ENCODE measurements at places on chromosomes 11 and 22.

GRCh38 chr11:4826425-4826824 lies 5.3 kb downstream of the OR51F2 start:
- DNase-seq, result peak; percentile 26

DNA sequence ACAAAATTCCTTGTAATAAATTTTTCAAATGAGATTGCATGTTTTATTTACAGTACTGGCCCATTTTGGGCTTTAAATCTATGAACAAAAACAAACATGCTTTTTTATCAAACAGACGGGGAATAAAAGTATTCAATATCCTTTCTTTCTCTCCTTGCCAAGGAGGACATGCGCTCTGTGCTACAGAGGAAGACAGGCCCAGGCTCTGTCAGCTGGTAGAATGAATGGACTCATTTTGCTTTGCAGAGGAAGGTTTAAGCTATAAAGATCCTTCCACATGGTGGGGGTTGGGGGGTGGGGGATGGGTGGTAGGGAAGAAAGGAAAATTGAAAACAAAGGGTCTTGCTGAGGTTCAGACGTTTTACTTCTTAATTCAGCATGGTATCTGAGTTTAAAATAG lies 575.6 kb downstream of the INSC start:
- no peak for DNase-seq

GRCh38 chr11:29305456-29306232 lies 711.2 kb downstream of the KCNA4 start:
- no peak for DNase-seq

GRCh38 chr11:9808943-9809342 lies 145.1 kb downstream of the SWAP70 start:
- no peak for DNase-seq

DNA sequence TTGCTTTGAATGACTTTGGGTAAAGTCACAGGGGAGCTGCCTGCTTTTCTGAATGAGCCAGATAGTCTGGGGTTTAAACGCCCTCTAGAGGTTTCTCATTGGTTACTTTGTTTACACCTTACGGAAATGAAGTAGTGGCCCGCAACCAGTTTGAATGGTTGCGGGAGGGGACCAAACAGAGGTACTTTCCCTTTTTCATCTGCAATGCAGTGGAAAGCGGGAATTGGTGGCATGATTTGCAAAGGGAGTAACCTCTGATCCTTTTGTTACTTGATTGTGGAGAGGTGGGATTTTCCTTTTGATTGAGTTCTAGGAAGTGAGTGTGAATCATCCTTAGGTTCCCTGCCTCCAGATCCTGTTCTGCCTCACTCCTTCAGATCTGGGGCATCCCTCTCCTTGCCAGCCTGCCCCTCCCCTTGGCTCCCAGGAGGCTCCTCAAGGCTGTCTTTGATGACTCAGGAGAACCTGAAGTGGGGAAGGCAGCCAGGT lies 15.9 kb upstream of the GLYATL1 start:
- DNase-seq, result peak; percentile 39

DNA sequence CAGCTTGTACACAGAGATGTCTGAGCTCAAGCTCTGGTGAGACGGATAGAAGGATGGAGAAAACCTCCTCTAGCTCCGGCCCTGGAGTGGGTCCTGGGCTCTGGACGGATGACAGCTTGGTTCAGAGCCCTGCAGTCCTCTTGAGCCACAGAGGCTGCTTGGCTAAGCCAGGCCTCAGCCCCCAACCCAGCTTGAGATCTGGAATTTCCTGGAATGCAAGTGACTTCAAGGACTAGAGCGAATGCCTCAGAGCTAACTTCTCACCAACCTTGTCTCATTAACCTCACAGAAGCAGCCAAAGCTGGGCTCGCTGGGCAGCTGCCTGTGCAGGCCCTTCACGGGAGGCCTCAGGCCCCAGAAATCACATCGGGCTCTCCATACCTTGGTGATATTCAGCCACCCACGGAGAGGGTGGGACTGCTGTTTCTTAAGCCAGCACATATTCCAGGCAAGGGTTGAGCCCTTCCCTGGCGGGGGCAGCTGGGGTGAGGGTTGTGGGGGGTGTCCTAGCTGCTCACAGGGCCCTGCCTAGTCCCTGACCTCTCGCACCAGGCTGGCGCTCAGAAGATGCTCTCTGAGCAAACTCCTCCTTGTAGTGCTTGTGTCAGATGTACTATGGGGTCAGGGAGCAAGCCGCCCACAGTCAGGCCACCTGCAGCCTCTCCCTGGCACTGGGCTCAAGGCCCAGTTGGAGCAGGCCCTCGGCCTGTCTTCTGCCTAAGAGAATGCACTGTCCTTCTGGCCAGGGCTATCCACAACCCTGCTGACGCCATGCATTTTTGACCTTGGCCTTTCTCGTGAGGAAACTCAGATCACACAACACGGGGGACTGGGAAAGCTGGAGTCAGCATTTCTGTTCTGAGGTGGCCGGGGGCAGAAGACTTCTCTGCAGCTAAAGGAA lies 73.6 kb upstream of the TTLL12 start:
- DNase-seq, result no peak

DNA sequence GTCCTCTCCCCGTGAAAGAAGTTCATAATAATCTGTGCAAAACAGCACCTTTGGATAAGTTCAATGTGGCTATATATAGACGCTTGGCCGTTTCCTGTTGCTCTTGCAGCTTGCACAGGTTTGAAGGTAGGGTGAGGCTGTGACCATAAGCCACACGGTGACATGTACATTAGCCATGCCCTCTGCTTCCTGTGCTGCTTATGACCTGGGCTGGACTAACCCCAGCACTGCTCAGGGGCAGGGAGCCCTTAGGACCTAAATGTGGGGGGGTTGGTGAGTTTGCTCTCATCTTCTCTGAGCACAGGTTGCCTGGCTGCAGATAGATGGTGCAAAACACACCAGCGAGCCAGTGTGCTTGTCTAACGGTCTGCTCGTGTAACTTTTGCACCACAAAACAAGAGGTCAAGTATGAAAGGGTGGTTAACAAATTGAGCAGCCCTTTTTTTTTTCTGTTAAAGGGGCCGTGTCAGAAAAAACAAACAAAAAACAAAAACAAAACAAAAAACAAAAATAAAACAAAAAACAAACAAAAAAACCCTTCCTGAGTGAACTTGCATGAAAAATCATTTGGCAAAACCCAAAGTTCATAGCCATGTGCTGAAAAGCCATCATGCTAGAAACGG lies 37.3 kb downstream of the FLI1 start:
- DNase-seq, result no peak

DNA sequence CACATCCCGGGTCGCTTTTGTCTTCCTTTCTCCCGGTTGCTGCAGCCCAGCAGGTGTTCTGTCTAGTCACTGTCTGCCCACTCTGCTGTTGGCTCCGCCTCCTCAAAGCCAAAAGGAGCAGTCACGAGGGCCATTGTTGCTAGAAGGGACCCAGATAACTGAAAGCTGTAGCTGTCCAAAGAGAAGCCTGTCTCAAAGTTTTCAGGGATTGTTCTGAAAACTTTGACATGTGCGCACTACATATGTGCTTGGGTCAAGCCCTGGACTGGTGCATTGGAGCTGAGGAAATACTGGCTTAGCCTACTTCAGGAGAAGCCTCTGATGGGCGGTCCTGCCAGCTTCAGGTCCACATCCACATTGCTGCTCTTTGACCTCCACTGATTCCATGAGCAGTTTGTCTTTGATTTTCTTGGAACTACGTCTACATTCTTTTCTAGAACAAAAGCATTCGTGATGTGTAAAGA lies 8.8 kb upstream of the OR2AT4 start:
- DNase-seq, result no peak

DNA sequence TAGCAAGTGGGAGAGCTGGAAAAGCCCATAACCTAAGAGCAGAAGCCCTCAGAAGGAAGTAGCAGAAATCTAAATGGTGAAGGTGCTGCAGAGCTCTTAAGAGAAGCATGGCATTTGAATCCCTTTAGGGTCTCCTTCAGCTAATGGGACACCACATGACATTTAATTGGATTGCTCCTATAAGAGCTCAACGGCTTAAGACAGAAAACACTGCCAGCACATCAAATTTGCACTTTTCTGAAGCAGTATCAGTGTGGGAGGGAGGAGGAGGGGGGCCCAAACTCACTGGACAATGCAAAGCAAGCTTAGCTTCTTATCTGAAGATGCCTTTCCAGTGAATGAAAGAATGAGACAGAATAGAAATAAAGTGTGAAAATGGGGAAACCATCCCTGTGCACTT lies 287.9 kb upstream of the MTNR1B start:
- no peak for DNase-seq

DNA sequence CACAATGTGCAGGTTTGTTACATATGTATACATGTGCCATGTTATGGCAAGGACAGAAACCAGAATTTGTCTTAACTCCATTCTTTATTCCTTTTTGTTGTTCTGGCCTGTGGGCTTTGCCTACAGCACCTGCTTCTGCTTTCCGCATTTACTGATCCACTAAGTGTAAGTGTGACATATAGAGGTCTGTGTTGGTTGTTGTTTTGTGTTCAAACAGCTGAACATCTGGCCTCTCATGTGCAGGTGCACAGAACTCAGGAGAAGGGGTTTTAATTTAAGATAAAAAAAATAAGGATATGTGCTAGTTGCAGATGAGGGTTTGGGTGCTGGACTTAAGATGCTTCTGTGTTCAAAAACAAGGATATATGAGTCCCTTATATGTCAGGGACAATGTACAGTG lies 85.8 kb upstream of the RAG2 start:
- DNase-seq, result no peak

DNA sequence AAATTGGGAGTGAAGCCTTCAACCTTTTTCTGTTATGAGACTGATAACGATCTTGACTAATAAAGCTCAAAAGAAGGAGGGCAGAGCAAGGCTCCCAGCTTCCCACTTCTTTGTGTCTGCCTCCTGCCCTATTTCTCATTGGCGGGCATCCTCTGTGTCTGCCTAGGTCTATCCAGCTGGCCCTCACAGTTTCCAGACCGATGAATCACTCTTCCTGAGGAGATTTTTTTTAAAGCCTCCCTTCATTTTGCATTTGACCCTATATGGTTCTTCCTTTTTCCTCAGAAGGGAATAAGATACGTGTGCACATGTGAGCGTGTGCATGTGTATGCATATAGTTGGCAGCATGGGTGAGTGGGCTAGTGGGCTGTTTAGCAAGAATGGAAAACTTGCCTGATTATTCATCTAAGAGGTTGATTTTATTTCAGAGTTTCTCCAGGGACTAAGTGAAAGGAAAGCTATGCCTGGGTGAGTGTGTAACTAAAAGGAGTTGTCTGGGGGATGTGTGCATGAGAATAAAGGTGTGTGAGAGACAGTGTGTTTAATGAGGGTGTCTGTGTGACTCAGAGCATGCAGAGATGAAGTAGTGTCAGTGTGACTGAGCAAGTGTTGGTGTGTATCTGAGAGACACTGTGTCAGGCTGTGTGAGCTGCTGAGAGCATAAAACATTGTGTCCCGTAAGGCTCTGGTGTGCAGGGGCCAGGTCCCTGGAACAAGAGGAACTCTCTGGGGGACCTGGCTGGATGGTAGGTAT lies 12.2 kb downstream of the PHLDB1 start:
- DNase-seq, result no peak

GRCh38 chr11:61110255-61111049 lies 8.2 kb downstream of the CD5 start:
- DNase-seq, result no peak

GRCh38 chr11:1830322-1831223 lies 4.2 kb upstream of the SYT8 start:
- no peak for DNase-seq

DNA sequence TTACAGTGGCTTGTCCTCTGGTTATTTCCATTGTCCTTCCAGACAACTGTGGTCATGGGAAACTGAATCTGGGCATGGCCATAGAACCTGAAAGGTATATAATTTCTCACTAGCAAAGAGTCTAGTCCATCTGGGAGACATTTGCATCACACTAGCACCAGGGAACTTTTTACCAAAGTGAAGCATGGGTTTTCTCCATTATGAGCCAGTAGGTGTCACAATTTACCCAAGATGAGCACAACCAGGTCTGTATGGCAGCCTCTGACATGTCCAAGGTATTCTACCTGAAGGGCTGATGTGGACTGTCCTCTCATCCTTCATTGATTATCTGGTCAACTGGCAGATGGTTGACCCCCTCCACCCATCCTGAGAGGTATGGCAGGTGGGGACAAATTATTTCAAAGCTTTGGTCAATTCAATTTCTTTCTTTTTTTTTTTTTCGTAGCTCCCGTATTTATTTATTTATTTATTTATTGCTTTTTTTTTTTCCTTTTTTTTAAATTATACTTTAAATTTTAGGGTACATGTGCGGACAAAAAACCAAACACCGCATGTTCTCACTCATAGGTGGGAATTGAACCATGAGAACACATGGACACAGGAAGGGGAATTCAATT lies 425.9 kb downstream of the TMEM135 start:
- DNase-seq, result no peak

DNA sequence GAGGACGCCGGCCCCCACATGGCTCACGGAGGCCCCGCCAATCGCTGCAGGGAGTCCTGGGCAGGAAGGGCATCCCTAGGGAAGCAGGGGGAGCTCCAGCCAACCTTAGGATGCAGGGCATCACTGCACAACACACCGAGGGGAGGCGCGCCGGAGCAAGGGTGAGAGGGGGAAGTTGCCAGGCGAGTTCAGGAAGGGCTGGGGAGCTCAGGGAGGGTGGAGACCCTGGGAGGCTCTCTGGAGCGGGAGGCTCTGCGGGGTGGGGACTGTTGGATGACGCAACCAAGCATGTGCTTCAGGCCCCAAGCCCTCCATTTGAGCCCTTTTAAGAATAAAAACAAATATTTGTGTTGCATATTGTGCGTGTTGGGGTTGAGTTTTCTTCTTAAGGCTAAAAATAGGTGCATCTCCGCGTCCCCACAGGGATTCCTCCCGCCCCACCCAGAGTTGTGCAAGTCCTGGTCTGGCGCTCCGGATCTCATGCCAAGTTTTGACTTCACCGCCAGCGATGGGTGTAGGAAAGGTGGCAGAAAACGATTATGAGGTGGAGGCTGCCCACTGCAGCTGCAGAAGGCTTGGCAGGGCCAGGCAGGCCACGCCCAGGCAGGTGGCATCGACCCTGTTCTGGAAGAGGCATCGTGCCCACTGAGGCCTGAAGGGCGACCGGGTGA lies 65.2 kb downstream of the WNT7B start:
- no peak for DNase-seq

GRCh38 chr22:35308480-35309021 lies 8.9 kb downstream of the TOM1 start:
- no peak for DNase-seq

GRCh38 chr11:17004486-17005148 lies 9.6 kb downstream of the PLEKHA7 start:
- no peak for DNase-seq

- DNase-seq, result no peak
These were observed 147.4 kb upstream of the TEAD1 start for GRCh38 chr11:12526789-12527188.

DNA sequence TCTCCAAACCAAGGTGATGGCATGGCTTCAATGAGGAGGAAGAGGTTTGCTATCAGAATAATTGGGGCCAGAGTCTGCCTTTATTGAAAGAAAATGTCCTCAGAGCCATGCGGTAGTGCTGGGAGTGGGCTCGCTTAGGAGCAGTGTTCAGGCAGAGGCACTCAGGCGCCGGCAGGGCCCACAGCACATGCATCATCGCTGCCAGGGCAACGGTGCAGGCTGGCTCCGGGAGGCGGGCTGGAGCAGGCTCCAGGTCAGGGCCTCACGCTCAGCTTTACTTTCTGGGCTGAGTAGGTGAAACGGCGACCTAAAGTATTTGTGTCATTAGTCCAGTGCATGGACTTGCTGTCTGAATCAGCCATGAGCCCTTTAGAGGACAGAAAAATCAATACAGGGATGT lies 169.9 kb upstream of the CCDC90B start:
- DNase-seq, result peak; percentile 41

All from left kidney (tissue), 8 donors.